Skeletal muscle tissue (tissue), 5 donors: ENCODE measurements at places on chromosomes 1 and 21. TPM values are rescaled to one million over a fixed set of nuclear protein-coding genes. Genes with fewer than 3 reads are reported as not detected.

The FAM76A gene
- 21.9 TPM for total RNA-seq

The F5 gene
- 1.0 TPM for total RNA-seq

The PTPRC gene
- total RNA-seq, result 15.7 TPM

The RAB3GAP2 gene
- total RNA-seq, result 23.0 TPM

The KRTAP26-1 gene
- total RNA-seq, result not detected

The TRAF3IP3 gene
- 1.0 TPM for total RNA-seq

The TRIM58 gene
- 5.2 TPM for total RNA-seq

The OR2L8 gene
- total RNA-seq, result not detected

The MARK1 gene
- 9.9 TPM for total RNA-seq

The SPATA1 gene
- total RNA-seq, result 1.0 TPM

The KMO gene
- total RNA-seq, result 0.52 TPM

The FCRLA gene
- total RNA-seq, result 1.0 TPM

The APCS gene
- 0.52 TPM for total RNA-seq

The GJA4 gene
- total RNA-seq, result 21.4 TPM

The TOR1AIP1 gene
- total RNA-seq, result 28.7 TPM

The MCOLN3 gene
- 0.52 TPM for total RNA-seq

The HOOK1 gene
- 1.0 TPM for total RNA-seq

The FCRLB gene
- total RNA-seq, result 1.0 TPM

The TBX19 gene
- 1.0 TPM for total RNA-seq

The ASTN1 gene
- total RNA-seq, result 3.7 TPM

The ZNF648 gene
- under 0.01 TPM for total RNA-seq

The PYHIN1 gene
- not detected for total RNA-seq

The OR10Z1 gene
- not detected for total RNA-seq

The HFM1 gene
- 16.2 TPM for total RNA-seq

The PRDM16 gene
- 4.7 TPM for total RNA-seq

The SNX7 gene
- total RNA-seq, result 25.1 TPM

The PDIK1L gene
- 7.8 TPM for total RNA-seq

The MSH4 gene
- total RNA-seq, result 1.0 TPM

The NAV1 gene
- total RNA-seq, result 11.0 TPM

The KCNE2 gene
- total RNA-seq, result 1.6 TPM

The ITLN2 gene
- total RNA-seq, result not detected

The LCE1F gene
- total RNA-seq, result not detected

The TNNT2 gene
- total RNA-seq, result 89.2 TPM

The TLR5 gene
- total RNA-seq, result 3.1 TPM

The EBNA1BP2 gene
- 19.3 TPM for total RNA-seq

The LPAR3 gene
- total RNA-seq, result under 0.01 TPM

The MFSD2A gene
- total RNA-seq, result 1.0 TPM

The GGPS1 gene
- total RNA-seq, result 15.1 TPM

The DMBX1 gene
- total RNA-seq, result not detected

The PATJ gene
- 5.7 TPM for total RNA-seq

The NR0B2 gene
- not detected for total RNA-seq

The EFNA3 gene
- total RNA-seq, result 0.52 TPM

The CD84 gene
- 3.1 TPM for total RNA-seq

The OR2L5 gene
- total RNA-seq, result not detected

The ST6GALNAC3 gene
- total RNA-seq, result 3.7 TPM

The SPRR1B gene
- not detected for total RNA-seq

The NEK2 gene
- 3.1 TPM for total RNA-seq

The LCE1B gene
- not detected for total RNA-seq

The UBE2U gene
- total RNA-seq, result not detected
